Right atrium auricular region (tissue), 2 donors: ENCODE measurements at places on chromosomes 2 and 18. TPM values are rescaled to one million over a fixed set of nuclear protein-coding genes. Genes with fewer than 3 reads are reported as not detected.
A peak's percentile ranks its signal among the peaks of the same experiment; 100 is the strongest.

DNA sequence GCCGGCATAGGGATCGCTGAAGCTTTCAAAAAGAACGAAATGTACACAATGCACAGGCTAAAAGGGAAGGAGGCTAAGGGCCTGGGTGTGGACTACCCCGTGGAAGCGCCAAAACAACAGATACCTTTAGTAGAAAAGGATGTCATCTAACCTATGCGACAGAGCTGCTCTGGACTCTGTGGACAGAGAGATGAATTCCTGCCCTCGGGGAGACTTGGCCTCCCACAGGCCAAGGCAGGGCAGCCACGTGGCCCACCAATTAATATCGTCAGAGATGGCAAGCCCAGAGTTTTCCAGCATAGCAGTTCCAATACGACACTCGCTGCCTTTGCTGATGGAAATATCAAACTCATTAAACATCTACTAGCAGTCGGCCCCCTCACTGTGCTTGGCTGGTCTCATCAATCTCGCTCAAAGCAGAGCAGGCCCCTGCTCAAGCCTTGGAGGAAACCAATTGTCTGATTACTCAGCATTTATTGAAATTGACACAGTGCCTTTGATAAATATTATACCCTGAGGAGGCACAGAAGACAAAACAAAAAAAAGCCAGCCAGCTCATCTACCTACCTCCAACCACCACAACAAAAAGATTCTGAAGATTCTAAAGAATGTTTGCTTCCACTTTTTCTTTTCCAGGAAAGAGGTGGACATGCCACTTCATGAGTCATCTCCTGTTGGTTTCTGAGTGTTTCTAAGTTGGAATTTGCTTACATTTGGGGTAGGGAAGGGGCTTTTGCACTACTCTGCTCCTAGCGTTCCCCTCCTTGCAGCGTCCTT is 79.0 kb upstream of the ACAA2 start:
- H3K4me1 ChIP-seq: no peaks in the 10 kb centered on the region
- H3K4me3 ChIP-seq: no peak overlapping the region
- DNase-seq: no peak

DNA sequence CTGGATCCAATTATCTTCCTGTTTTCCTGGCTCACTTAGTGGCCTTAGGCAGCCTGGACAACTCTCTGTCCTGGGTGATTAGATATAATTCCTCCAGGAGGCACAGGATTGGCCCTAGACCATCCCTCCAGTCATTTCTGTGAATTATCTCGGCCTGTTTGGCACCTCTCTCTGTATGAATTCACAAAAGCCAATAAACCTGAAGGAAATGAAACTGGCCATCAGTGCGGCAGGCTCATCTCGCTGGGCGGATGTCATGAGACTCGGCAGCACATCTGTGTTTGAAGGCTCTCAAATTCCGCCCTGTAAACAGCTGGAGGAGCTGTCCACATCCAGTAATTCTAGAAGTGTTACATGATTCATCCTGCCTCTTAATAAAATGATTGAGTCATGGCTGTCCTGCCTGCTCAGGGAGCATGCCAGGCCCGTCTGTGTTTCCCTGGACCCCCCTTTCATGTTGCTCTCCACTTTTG is 38.6 kb downstream of the ACOXL start:
- H3K36me3 ChIP-seq: no peaks in the 10 kb centered on the region
- H3K27ac ChIP-seq: peak overlapping the region; percentile 83
- no peak overlapping the region for H3K4me3 ChIP-seq
- DNase-seq: no peak

- H3K4me3 ChIP-seq: no peak overlapping the region
- no peaks in the 10 kb centered on the region for H3K36me3 ChIP-seq
- H3K27ac ChIP-seq: no peak overlapping the region
- H3K4me1 ChIP-seq: peaks cover 40% of the 10 kb centered on the region
- peaks cover 60% of the 10 kb centered on the region for H3K27me3 ChIP-seq
- no peak for DNase-seq
Measured at GRCh38 chr2:176088937-176089842, 3.3 kb upstream of the HOXD13 start.

GRCh38 chr2:3959372-3959771 is 256.0 kb downstream of the DCDC2C start:
- no peaks in the 10 kb centered on the region for H3K4me1 ChIP-seq
- no peak overlapping the region for H3K27ac ChIP-seq
- no peak overlapping the region for H3K4me3 ChIP-seq
- no peak for DNase-seq
- H3K36me3 ChIP-seq: no peaks in the 10 kb centered on the region
- no peaks in the 10 kb centered on the region for H3K27me3 ChIP-seq

DNA sequence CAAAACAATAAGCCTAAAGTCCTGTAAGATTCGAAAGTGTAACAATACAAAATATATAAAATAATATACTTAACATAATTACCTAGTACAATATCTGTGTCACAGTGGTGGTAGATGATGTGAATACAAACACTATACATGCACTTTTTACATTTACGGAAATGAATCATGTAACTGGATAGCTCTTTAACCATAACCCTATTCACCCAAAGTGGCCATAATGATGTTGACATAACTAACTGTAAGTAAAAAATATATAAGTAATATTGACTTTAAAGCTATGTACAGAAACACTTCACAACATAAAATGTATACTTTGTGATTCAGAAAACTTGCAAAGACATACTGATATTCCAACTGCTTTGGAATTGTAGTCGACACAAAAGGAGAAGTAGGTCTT is 616.9 kb upstream of the SLC8A1 start:
- H3K27ac ChIP-seq: no peak overlapping the region
- no peaks in the 10 kb centered on the region for H3K27me3 ChIP-seq
- H3K36me3 ChIP-seq: no peaks in the 10 kb centered on the region
- no peak overlapping the region for H3K4me3 ChIP-seq
- H3K4me1 ChIP-seq: no peaks in the 10 kb centered on the region
- no peak for DNase-seq

- H3K4me3 ChIP-seq: no peak overlapping the region
- H3K4me1 ChIP-seq: no peaks in the 10 kb centered on the region
- H3K27ac ChIP-seq: no peak overlapping the region
- no peaks in the 10 kb centered on the region for H3K27me3 ChIP-seq
- H3K36me3 ChIP-seq: no peaks in the 10 kb centered on the region
Measured at GRCh38 chr2:134334542-134335353, 80.9 kb downstream of the MGAT5 start.

DNA sequence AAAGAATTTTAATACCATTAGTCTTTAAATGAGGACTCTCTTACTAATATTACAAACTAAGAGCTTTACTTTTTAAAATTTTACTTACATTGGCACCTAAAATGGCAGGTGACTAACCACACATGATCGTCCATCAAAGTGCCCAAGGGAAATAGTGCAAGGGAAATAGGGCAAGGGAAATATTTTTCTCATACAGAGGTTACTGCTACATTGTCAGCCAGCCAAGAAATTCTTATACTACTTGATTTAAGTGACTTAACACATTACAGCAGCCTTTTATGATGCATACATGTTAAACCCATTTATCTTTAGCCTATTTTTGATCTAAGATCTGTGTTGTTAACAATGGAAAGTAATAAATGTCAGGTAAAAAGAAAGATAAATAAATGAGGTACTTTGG is 587.2 kb upstream of the PKDCC start:
- H3K4me1 ChIP-seq: no peaks in the 10 kb centered on the region
- no peak for DNase-seq
- no peak overlapping the region for H3K4me3 ChIP-seq
- no peaks in the 10 kb centered on the region for H3K27me3 ChIP-seq

DNA sequence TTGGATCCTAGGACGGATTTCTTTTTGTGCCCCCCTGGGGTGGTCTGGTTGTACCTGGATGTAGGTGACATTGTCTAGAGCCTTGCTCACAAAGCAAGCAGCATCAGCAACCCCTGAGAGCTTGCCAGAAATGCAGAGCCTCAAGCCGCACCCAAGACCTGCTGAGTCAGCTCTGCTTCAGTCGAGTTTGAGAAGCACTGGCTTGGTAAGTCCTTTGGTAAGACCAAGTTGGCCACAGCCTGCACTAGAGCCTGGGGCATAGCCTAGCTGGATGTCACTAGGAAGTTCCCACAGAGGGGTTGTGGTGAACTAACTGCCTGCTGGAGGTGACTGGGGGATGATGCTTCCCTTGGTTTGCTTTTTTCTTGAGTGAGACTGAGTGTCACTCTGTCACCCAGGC is 6.2 kb downstream of the ABCG5 start:
- no peak overlapping the region for H3K4me3 ChIP-seq
- no peaks in the 10 kb centered on the region for H3K4me1 ChIP-seq
- no peak overlapping the region for H3K27ac ChIP-seq
- no peaks in the 10 kb centered on the region for H3K36me3 ChIP-seq
- no peaks in the 10 kb centered on the region for H3K27me3 ChIP-seq

The TMEM178A gene
- 4.3 TPM for total RNA-seq
